ENCODE measurements at places on chromosomes 12 and 14.

DNA sequence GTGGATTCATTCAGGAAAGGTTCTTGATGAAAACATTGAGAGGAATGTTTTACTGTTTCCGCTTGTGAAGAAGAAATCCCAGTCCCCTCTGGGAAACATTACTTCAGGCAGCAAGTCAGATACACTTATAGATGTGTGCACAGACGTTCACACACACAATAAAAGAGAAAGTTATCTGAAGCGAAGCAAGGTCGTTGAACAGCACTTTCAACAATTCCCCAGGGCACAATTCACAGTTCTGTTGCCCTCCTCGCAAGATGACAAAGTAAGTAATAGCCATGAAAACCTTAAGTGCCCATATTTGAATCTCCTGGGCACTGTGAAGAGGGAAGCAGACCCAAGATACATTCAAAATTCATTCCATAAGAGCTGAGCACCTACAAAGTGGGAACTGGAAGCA is 156.6 kb upstream of the CAND1 start:
- no peak for DNase-seq

- no peak for DNase-seq
Observed at GRCh38 chr14:68929623-68930307, 49.3 kb downstream of the ACTN1 start.

GRCh38 chr12:52686063-52686462 is 5.9 kb upstream of the KRT1 start:
- no peak for DNase-seq

GRCh38 chr12:71166280-71166679 is 8.5 kb upstream of the TSPAN8 start:
- DNase-seq = no peak

DNA sequence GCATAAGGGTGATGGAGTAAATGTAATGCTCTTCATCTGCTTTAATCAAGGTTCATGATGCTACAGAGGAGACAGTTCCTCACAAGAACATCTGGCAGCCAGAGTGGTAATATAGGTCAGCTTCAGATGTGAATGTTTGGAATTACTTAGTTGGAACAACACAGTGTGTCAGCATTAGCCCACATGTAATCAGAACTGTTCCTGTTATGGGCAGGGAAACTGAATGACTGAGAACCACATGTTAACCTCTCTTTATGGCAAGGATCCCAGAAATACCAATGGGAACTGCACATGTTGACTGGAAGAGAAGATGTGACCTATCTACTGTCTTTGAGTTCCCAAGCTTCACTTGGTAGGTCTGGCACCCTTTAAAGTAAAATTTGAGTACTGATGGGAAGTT is 390.1 kb upstream of the PDE3A start:
- peak; percentile 71 for DNase-seq

GRCh38 chr14:39395555-39396254 is 36.5 kb downstream of the FBXO33 start:
- no peak for DNase-seq

DNA sequence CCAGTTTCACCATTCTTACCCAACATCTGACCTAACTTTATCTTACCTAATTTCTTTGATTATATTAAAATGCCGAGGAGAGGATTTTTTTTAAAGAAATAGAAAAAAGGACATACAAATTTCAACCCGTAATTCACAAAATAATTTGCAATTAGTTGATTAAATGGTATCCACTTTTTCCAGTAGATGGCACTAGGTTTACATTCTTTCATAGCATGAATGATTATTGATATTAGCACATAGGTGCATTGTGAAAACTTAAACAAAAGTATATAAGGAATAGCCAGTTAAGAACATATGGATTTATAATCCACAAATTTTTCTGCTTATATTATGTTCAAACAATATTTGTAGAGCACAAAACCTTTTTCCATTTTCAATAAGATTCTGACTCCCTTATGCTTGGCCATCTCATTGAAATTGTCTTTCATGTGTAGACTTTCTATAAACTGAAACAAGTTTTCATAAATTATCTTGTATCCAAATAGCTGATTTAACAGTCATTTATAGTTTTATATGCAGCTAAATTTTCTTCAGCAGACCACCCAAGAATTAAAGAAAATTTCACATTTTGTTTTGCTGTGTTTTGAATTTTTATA is 35.3 kb downstream of the MSRB3 start:
- no peak for DNase-seq

DNA sequence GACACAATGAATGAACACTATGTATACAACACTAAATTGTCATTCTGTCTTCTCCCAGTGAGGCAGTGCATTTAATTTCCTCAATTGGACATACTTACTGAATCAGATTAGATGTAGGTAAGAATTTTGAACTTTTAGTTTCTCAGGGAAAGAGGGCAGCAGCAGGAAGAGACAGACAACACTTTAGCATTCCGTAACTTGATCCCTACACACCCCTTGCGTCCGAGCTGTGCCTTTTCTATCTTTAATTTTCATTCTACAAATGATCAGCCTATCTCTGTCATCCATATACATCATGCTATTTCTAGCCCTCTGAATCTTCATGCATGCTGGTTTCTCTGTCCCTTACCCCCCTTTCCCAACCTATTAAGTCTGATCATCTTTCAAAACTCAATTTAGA is 358.0 kb upstream of the RPL10L start:
- DNase-seq = no peak

GRCh38 chr12:92096346-92097136 is 49.1 kb downstream of the BTG1 start:
- DNase-seq = no peak

- no peak for DNase-seq
Observed at GRCh38 chr12:31444736-31445135, 118.8 kb upstream of the SINHCAF start.

GRCh38 chr14:65115615-65116014 is 13.3 kb upstream of the MAX start:
- no peak for DNase-seq

DNA sequence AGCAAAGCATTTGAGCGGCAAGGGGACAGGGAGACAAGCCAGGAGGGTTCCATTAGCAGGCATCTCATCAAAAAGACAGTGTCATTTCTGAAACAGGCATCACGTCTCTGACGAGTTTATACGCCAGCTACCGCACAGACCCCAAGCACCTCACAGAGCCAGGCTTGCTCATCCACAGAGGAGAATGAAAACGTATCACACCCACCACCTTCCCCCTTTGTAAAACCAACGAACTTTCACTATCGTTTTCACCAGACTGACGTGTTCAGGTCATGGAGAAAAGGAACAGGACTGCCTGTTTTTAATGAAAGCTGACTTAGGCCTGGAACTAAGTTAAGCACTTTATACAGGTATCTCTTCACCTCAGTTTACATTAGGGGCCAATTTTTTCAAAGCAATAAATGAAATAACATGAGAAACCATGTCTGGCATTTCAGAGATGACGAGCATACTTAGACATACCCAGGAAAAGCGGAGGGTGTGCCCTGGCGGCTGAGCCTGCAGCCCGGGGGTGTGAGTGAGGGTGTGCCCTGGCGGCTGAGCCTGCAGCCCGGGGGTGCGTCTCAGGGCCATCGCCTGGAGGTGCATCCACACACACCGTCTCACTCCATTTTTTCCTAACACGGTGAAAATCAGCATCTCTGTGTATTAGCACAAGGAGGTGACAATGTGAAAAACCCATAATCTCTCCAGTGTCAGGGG is 41.9 kb downstream of the STX2 start:
- DNase-seq = no peak

- DNase-seq = no peak
Observed at GRCh38 chr14:53304726-53305381, 151.7 kb upstream of the DDHD1 start.

GRCh38 chr14:78316786-78317185 is 146.6 kb downstream of the NRXN3 start:
- no peak for DNase-seq

DNA sequence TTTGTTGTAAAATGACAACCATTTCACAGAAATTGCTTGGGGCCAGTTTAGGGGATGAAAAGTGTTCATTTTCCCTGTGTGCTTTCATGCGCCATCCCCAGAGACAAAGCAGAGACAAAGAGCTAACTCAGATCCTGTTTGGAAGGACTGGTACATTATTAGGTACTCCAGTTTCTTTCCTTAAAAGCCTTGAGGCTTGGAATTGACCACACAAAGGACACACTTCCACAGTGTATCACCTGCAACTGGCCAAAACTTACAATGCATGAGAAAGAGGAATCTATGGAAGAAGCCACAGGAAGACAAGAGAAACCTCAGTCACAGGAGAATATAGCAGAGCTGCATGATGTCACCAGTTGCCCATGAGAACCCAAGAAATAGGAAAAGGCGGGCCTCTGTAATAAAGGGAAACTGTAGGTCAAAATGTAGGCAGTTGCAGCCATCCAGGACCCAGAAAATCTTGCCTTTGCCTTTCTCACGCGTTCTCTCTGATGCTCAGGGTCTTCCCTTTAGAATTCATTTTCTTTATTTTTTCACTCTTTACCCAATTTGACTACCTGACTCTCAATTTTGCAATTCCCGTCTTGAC is 339.0 kb downstream of the RMST start:
- DNase-seq = no peak

- DNase-seq = no peak
Observed at GRCh38 chr12:98149270-98149669, 366.1 kb upstream of the TMPO start.

DNA sequence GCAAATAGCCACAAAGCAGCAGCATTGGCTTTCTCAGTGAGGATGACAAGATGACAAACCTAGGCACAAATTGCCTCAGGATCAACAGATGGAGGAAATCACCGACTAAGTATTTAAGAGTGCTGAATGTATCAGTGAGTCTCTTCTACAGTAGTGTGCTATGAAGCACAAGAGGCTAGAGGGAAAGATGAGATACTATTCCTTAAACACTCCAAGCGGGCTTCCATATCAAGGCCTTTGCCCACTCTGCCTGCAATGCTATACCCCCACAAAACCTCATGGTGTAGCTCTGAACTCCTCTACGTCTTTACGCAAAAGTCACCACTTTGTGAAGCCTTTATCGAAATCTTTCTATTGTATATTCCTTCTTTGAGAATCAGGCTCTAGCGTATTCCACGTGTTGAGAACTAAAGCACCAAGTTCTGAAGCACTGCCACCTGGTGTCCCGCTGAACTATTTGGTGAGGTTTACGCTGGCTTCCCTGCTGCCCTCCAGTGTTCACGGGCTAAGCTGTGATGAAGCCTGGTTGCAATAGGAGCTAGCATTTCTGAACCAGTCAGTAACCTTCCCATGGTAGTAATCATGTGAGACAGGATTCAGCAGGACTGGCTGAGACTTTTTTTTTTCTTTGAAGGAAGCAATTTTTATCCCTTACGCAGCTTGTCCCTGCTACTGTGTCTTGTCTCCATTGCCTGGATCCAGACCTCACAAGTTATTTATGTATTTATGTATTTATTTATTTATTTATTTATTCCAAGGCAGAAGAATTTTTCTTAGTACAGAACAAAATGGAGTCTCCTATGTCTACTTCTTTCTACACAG is 426.5 kb upstream of the OR4E1 start:
- DNase-seq = peak; percentile 13

GRCh38 chr12:102526656-102527055 is 46.3 kb upstream of the IGF1 start:
- DNase-seq = no peak

DNA sequence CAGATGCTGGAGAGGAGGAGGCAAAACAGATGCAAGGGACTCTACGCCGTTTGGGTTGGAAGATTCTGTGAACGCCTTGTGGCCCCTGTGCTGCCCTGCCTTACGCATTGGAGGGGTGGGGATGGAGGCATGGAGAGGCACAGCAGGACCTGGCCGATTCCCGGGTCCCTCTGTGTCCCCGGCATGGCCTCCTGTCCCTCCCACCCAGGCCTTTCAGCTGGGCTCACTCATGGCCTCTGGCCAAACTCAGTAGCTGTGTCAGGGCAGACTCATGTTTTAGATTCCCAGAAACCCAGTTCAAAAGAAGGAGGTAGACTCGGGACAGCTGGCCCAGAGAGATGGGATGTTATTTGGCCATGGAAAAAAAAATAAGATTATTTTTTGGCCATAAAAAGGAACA is 40.1 kb downstream of the TESC start:
- DNase-seq = no peak

- no peak for DNase-seq
Observed at GRCh38 chr14:20818861-20819260, 16.2 kb upstream of the RNASE1 start.

GRCh38 chr12:39780913-39781446 is 161.4 kb upstream of the ABCD2 start:
- DNase-seq = no peak

DNA sequence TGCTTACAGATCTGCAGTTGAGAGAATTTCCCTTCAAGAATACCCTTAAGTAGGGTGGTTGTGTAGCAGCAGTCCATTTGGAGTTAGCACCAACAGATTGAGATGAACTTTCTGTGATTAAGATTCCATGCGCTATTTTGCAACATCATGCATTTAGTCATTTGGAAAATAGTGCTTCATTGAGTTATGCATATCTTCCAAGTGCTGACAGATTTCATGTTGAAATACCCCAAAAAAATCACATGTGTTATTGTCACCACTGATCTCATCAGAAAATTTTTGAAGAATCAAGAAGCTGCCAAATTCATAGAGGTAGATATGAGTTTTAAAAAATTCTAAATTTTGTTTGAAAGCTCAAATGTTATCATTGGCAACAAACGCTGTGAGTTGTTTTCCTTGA is 35.5 kb upstream of the OSBPL8 start:
- DNase-seq = no peak

- no peak for DNase-seq
Observed at GRCh38 chr14:50859296-50859624, 12.6 kb upstream of the ABHD12B start.

DNA sequence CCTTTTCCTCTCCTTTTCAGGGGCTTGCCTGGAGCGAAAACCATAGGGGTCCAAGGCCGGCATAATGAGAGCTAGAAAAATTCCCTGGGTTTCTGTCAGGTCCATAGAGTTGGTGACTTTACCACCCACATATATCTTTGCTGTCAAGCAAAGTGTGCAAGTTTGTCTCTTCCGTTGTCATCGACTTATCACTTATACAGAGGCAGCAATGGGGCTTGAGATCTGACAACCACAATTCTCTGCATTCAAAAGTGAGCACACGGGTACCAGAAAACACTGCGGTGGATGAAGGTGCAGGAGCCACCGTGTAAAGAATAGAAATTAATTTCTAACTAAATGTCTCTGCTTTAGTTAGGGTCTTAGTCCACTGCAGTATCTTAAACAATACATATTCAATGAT is 162.3 kb downstream of the DAD1 start:
- no peak for DNase-seq

DNA sequence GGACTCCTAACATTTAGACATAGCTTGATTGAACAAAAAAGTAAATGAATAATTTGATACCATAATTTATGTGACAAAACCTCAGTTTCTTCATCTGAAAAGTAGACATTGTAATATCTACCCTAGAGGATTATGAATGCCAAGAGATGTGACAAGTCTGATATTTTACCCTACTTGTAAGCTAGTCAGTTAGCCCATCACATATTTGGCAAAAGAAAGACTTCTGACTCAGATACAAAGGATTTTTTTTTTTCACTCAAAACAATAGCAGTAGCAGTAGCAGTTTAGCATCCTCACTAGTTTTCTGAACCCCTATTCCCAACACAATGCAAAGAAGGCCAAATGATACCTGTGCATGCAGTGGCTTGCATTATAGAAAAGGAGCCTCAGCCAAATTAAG is 377.3 kb upstream of the E2F7 start:
- no peak for DNase-seq
